ENCODE measurements at places on chromosomes 4 and X.

DNA sequence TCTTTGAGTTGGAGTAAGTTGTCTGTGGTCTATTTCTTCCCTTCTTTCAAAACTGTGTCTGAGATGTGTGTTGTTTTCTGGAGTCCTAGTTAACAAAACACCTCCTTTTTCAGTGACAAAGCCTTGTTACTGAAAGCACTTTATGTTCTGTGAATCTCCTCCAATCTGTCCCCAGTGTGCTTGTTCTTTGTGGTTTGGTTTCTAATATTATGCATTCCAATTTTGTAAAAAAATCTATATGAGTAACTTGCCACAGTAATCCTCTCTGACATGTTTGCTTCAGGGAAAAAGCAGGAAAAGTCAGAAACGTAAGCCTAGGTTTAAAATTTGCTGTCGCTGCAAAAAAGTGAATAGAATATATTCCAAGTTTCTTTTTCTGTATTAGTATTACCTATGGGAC, 12.4 kb downstream of the PRRG1 start:
- no peak for DNase-seq

GRCh38 chrX:49999087-49999486, 76.7 kb downstream of the CLCN5 start:
- DNase-seq: no peak

- no peak for DNase-seq
Measured at GRCh38 chrX:104205548-104205947, 39.3 kb downstream of the FAM199X start.

DNA sequence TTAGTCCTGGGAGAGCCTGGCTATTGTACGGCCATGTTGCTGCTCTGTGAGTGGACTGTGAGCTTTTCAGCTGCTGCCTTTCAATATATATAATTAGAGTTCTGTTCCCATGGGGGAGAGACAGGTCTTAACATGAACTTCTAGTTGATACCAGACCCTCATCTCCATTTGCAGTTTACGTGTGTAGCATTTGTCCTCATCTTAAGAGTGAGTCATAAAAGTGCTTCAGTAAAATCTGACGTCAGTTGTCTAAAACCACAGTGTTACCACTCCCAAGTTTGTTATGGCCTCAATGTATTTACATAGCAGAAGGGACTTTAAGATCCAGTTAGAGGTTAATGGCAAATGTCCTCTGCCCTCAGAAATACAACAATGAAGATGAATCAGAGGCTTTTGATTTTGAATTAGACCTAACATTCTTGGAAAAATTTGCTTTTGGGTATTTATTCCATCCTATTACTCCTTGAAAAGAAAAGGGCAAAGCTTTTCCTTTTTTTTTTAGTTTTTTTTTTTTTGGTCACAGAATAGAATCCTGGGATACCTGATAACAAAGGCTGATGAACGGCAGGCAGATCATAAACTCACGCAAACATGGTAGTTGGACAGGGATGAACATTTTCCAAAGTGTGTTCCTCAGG, 38.6 kb downstream of the PHOX2B start:
- DNase-seq: no peak

GRCh38 chr4:7135389-7135746, 57.0 kb upstream of the SORCS2 start:
- DNase-seq: no peak

- no peak for DNase-seq
Measured at GRCh38 chr4:26413582-26413981, 76.7 kb downstream of the CCKAR start.

DNA sequence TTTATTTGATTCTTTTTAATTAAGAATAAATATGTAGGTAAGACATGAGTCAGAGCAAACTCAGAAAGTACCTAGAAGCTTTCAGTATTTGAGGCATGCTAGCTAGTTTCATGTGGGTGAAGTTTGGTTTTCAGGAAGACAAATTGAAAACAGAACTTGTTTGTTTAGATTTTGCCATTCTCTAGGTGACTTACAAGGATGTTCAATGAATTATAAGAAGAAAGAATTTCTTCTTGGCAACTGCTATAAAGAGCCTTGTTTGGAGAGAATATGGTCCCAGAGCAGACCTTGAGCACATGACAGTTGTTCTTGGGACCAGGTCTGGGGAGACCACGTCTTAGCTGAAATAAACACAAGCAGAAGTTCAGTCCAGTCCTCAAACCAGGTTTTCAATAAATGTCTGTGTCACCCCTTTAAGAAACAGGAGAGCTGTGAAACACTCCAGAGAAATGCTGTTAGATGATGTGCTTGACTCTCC, 38.0 kb upstream of the IL21 start:
- peak; percentile 49 for DNase-seq

- no peak for DNase-seq
Measured at GRCh38 chrX:42260854-42261253, 337.5 kb upstream of the CASK start.

DNA sequence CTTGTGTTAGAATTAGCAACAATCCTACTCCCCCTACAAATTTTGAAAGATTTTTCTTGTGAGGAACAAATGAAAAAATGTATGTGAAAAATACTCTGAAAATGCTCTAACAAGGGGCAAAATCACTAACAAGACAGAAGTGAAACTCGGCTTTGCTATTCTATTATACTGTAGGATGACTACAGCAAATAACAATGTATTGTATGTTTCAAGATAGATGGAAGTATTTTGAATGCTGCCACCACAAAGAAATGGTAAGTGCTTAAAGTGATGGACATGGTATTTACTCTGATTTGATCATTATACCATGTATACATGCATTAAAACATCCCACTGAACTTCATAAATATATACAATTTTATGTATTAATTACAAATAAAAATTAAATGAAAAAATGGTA, 192.8 kb downstream of the SPOCK3 start:
- no peak for DNase-seq

- no peak for DNase-seq
Measured at GRCh38 chr4:39291686-39292085, 74.5 kb downstream of the RFC1 start.

GRCh38 chrX:154472685-154473632, 6.1 kb downstream of the LAGE3 start:
- DNase-seq: no peak

GRCh38 chr4:11495291-11495690, 66.6 kb upstream of the HS3ST1 start:
- DNase-seq: no peak

DNA sequence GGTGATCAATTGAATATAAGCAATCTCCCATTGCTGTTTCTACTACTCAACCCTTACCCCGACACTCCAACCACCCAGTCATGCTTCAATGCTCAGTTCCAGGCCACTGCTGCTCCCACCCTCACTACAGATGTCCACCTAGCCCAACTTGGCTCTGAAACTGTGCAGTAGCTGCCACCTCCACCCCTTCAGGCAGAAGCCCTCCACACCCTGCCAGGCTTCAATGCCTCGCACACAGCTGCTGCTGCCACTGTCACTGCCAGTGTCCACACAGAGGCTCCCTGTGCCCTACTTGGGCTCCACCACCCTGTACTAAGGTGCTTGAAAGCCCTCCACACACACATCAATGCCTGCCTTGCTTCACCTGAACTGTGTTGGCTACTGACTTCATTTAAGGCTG, 34.6 kb downstream of the LAMTOR3 start:
- DNase-seq: no peak

DNA sequence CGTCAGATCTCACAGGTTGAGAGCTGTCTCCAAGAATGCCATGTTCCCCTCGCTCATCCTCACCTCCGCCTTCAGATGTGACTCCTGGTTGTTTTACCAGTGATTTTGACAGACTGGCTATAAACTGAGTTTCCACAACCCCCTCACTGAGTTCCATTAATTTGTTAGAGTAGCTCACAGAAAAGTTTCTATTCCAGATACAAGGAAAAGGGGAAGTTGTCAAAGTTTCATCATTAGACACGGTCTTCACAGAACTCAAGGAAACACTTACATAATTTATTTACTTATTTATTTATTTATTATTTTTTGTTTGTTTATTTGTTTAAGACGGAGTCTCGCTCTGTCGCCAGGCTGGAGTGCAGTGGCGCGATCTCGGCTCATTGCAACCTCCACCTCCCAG, 55.7 kb upstream of the IQSEC2 start:
- no peak for DNase-seq

DNA sequence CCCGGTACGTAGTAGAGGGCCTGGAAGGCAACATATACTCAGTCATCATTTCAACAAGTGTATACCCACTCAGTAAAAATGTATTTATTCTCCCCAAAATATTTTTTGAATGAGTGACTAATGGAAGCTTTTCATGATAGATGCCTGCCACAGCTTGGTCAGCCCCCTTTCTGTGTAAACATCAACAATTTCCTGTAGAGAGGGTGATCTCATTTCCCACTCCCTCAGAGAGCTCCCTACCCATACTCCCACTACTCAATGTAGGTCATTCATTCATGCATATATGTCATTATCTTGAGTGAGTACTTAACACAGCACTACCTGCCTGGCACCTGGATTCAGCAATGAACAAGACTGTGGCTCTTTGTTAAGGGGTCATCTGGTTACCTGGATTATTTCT, 81.9 kb downstream of the STK32B start:
- no peak for DNase-seq

- DNase-seq: no peak
Measured at GRCh38 chr4:82358847-82359246, 14.9 kb downstream of the HNRNPD start.

DNA sequence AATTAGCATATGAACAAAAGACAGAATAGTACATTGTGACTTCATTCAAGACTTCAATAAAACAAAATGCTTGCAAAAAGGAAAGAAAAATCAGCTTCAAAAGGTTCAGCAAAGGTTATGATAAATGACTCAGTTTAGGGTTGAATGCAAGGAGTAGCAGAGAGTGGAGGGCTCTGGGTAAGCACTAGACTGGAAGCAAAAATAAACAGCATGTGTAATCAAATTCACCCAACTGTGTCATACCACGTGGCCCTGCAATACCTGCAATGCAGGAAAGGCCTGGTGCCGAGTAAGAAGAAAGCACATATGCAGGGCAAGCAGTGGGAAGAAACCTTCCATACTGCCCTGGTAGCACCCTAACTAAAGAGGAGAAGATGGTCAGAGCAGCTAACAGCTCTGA, 88.7 kb downstream of the ATP11C start:
- peak; percentile 28 for DNase-seq

- no peak for DNase-seq
Measured at GRCh38 chrX:13432414-13433297, 112.8 kb upstream of the ATXN3L start.

GRCh38 chrX:9055354-9055753, 21.4 kb upstream of the FAM9B start:
- no peak for DNase-seq

DNA sequence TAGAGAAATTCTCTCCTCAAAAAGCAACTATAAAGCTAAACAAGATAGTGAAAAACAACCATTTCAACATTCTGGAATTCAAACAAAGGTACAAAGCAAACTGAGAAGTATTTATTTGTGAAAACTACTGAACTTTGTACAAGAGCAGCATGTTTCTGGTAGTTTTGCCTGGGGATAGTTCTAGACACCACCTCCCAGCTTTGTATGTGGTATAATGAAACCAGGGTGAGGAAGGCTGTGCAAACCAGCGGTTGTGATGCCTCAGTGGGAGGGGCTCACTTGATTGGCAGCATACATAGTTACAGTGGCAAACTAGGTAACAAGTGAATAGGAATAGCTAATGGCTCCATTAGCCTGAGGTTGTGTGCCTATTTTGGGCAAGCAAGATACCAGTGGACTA, 18.6 kb upstream of the FRMD7 start:
- no peak for DNase-seq

GRCh38 chr4:149988087-149988410, 90.2 kb upstream of the DCLK2 start:
- no peak for DNase-seq

GRCh38 chr4:182562350-182562749, 319.1 kb downstream of the TENM3 start:
- no peak for DNase-seq

GRCh38 chr4:19547463-19547862, 704.2 kb upstream of the SLIT2 start:
- no peak for DNase-seq

- no peak for DNase-seq
Measured at GRCh38 chr4:24644983-24645764, 60.8 kb upstream of the DHX15 start.

GRCh38 chrX:10833299-10834169, 213.1 kb upstream of the MID1 start:
- DNase-seq: no peak

- no peak for DNase-seq
Measured at GRCh38 chr4:69786547-69786946, 26.1 kb upstream of the SULT1B1 start.

DNA sequence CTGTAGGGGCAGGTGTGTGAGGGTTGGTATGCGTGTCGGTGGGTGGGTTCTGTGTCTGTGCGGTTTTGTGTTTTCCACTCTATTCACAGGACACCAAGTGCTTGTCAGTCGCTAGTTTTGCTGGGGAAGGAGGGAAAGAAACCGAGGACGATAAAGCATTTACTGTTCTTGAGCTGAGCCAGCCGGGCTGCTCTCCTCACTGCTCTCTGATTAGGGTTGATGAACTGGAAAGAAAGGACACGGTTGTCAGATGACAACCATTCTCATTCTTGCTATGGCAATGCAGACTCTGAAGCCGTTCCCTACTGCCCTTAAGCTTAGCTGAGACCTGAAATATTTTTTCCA, 832 bp downstream of the EGFL6 start:
- peak; percentile 24 for DNase-seq

DNA sequence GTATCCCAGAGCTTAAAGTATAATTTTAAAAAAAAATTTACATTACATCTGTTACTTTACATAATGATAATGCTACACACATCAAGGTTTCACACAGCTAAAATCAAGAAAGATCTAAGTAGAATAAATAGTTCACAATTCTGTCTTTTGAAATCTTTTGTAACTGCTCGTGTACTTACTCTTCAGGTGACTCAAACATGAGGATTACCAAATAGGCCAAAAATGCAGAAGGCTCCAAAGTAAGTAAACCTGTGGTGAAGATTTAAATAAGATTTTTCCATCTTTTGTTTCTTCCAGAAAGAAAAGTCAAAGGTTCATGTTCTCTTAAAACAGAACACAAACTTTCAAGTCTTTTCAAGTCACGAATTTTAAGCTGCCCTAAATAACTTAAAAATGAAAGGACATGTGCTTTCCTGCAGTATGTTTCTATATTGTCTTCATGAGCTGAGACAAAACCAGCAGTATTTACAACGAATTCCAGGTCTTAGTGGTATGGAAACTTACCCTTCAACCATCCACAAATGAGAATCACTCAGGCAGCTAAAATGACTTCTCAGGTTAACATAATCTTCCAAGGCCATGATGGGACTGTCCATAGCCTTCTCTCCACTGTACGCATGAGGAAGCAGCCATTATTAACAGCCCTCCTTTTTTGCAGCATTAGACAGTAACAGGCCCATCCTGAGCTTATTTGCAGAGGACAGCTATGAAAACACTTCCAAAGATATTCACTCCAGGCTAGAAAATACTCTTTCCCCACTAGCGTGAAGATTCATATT, 172.8 kb upstream of the EDNRA start:
- DNase-seq: no peak

DNA sequence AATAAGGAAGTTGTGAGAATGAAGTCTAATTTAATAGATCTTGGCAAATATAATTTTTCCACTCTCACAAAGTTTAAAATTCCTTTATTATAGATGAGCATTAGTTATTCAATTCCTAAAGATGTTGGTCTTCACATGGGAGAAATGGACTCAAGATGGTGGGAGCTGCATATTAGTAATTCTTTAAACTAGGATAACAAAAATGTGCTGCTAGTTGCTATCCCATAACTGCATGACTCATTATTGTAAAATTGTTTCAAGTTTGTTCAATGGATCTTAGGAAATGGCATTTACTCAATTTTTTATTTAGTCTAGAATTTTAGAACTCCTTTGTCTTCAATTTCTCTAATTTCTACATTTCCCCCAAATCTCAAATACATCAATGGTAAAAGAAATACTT, 155.8 kb downstream of the ATP10D start:
- DNase-seq: no peak

GRCh38 chr4:113256946-113257345, 207.5 kb downstream of the ANK2 start:
- no peak for DNase-seq
